T-helper 17 cell (primary cell): ENCODE measurements at places on chromosomes 13 and 19. TPM values are rescaled to one million over a fixed set of nuclear protein-coding genes. Genes with fewer than 3 reads are reported as not detected.

BCL3 gene
- 168 TPM for total RNA-seq

DNA sequence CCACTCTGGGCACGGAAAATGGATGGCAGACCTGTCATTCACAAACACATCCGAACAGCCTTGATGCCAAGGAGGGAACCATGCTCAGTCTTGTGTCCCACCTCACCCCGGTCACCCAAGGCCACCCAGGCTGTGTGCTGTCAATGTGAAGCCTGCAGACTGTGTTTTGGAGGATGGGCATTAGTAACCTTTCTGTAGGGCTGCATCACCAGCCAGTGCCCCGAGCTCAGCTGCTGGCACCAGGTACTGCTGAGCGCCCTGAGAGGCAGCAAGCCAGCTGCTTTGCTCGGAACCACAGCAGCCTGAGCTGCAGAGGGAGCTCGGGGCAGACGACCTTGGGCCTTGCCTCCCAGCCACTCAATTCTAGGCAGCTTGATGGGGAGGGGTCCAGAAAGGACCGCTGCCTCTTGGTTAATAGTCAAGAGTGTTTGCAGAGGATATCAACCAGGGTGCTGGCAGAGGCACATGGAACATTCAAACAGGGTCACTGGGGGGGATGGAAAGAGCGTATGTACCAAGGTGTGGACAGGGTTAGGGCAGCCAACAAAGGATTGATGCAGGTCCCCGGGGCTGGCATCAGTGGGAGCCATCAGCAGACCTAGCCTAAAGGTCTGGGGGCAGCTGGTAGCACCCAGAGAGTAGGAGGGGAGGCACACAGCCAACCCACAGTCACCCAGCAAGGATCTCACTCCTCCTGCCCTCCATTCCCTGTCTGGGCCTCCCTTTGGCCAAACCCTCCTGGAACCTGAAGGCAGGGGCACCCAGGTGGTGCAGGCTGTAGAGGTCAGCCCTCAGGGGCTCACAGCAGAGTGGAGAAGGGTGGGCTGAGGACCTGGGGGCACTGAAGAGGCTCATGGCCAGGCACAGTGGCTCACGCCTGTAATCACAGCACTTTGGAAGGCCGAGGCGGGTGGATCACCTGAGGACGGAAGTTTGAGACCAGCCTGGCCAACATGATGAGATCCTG, 8.1 kb downstream of the VSTM2B start:
- no peak overlapping the region for H3K27ac ChIP-seq
- no peak overlapping the region for H3K4me3 ChIP-seq
- H3K4me1 ChIP-seq: peaks cover 9% of the 10 kb centered on the region

F10 gene
- not detected for total RNA-seq

ZNF440 gene
- total RNA-seq: 7.9 TPM

DNA sequence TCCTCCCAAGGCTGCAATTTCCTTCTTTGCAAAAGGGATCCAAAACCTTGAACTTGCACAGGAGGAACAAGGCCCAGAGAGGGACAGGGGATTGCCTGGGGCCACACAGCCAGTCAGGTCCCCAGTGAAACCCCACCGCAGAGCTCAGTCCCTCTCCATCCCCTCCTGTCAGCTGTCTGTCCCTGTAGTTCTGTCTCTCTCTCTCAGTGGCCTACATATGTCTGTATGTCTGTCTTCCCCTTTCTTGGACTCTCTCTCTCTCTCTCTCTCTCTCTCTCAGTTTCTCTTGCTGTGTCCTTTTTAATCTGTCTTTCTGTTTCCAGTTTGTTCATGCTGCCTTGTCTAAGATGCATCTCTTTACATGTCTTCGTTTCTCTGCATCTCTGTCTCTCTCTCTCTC, 11.5 kb downstream of the CEACAM19 start:
- H3K27me3 ChIP-seq: peaks cover 33% of the 10 kb centered on the region
- DNase-seq: no peak
- H3K4me3 ChIP-seq: peak overlapping the region; percentile 49
- H3K27ac ChIP-seq: no peak overlapping the region

UBE2L5 gene
- total RNA-seq: not detected

TMPRSS9 gene
- not detected for total RNA-seq

DNA sequence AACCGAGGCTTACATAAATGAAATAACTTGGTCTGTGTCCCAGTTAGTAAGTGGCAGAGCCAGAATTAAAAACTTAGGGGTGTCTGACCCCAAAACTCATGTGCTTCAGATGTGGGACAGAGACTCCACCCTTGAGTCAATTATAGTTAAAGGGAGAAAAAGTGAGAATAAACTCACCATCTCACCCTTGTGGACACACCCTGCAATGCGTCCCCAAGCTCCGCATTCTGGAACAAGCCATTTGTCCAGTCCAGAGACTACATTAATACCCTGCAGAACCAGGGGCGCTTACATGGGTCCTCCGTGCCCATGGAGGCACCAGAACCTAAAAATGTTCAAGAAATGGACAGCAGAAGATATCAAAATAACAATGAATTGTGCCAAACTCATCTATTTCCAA, 207.0 kb upstream of the ZNF507 start:
- no peaks in the 10 kb centered on the region for H3K4me1 ChIP-seq
- no peak overlapping the region for H3K4me3 ChIP-seq
- H3K27ac ChIP-seq: no peak overlapping the region
- H3K36me3 ChIP-seq: no peaks in the 10 kb centered on the region
- H3K27me3 ChIP-seq: peaks cover 10% of the 10 kb centered on the region
- DNase-seq: no peak

- DNase-seq: no peak
- peaks cover 9% of the 10 kb centered on the region for H3K4me1 ChIP-seq
- no peak overlapping the region for H3K27ac ChIP-seq
- peaks cover 5% of the 10 kb centered on the region for H3K36me3 ChIP-seq
- no peaks in the 10 kb centered on the region for H3K27me3 ChIP-seq
These were observed 21.4 kb downstream of the MAP4K1 start for GRCh38 chr19:38596057-38596981.

MBD3L3 gene
- total RNA-seq: not detected

IGFL2 gene
- total RNA-seq: 0.72 TPM

GRCh38 chr19:38554676-38555141, 63.0 kb downstream of the MAP4K1 start:
- no peak overlapping the region for H3K27ac ChIP-seq
- H3K4me1 ChIP-seq: peaks cover 24% of the 10 kb centered on the region
- no peaks in the 10 kb centered on the region for H3K27me3 ChIP-seq
- no peaks in the 10 kb centered on the region for H3K36me3 ChIP-seq

GRCh38 chr19:18769989-18770528, 21.0 kb downstream of the COMP start:
- H3K27me3 ChIP-seq: no peaks in the 10 kb centered on the region
- H3K36me3 ChIP-seq: peaks cover 3% of the 10 kb centered on the region
- H3K4me3 ChIP-seq: no peak overlapping the region
- H3K4me1 ChIP-seq: peaks cover 2% of the 10 kb centered on the region

ZNF181 gene
- total RNA-seq: 3.1 TPM

DNA sequence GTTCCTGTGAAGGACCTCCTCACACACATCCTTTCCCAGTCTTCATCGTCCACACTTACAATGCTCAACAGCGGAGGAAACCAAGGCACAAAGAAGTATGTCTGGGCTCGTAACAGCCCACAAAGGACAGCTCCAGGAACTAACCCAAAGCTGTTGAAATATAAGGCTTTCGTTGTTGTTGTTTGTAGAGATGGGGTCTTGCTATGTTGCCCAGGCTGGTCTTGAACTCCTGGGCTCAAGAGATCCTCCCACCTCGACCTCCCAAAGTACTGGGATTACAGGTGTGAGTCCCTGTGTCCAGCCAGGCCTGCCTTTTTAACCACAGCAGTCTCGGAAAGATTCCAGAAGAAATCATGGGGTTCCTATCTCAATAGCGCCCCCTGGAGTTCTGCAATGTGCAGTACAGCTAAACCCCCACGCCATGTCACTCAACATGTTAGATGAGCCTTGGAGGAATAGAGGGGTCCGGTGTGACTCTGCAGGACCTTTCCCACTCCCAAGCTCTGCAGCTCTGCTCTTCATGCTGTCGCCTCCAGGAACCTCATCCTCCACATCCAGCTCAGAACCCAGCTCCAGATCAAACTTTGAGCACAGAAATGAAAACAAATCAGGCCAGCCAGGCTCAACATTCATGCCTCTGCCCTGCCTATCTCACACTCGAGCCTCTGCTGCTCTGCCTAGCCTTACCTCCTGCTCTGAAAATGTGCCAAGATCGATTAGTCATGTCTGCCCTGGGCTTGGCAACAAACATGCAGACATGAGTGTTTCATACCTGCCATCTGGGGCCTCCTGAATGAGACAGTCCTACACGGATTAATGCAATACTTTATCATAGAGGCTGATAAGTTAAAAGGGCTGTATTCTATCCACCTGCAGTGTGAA, 7.5 kb downstream of the PLA2G4C start:
- DNase-seq: no peak
- H3K27ac ChIP-seq: no peak overlapping the region
- peaks cover 4% of the 10 kb centered on the region for H3K4me1 ChIP-seq
- H3K27me3 ChIP-seq: no peaks in the 10 kb centered on the region

DNA sequence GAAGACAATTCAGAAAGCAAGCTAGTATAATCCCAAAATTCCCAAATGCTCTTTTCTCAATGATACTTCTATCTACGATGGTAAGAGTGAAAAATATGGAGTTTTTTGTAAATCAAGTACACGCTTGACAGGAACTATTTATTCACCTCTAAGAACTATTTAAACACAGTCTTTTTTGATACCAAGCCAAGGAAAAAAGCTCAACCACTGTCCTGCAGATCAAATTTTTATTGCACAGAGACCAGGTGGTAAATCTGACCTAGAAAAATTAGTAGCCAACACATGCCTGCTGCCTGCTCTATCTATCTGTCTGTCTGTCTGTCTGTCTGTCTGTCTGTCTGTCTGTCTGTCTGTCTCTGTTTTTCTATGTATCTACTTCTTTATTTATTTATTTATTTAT, 292.2 kb downstream of the MZT1 start:
- no peak overlapping the region for H3K4me3 ChIP-seq
- no peaks in the 10 kb centered on the region for H3K4me1 ChIP-seq
- no peak for DNase-seq
- H3K27ac ChIP-seq: no peak overlapping the region
- H3K27me3 ChIP-seq: no peaks in the 10 kb centered on the region
- H3K36me3 ChIP-seq: no peaks in the 10 kb centered on the region

- DNase-seq: no peak
- H3K27ac ChIP-seq: no peak overlapping the region
- no peak overlapping the region for H3K4me3 ChIP-seq
- H3K4me1 ChIP-seq: no peaks in the 10 kb centered on the region
- no peaks in the 10 kb centered on the region for H3K36me3 ChIP-seq
These were observed 379.1 kb downstream of the SLITRK6 start for GRCh38 chr13:85420136-85420535.

GRCh38 chr13:76654263-76654662, 231.9 kb downstream of the KCTD12 start:
- no peak overlapping the region for H3K4me3 ChIP-seq
- H3K27ac ChIP-seq: no peak overlapping the region
- peaks cover 2% of the 10 kb centered on the region for H3K36me3 ChIP-seq

DNA sequence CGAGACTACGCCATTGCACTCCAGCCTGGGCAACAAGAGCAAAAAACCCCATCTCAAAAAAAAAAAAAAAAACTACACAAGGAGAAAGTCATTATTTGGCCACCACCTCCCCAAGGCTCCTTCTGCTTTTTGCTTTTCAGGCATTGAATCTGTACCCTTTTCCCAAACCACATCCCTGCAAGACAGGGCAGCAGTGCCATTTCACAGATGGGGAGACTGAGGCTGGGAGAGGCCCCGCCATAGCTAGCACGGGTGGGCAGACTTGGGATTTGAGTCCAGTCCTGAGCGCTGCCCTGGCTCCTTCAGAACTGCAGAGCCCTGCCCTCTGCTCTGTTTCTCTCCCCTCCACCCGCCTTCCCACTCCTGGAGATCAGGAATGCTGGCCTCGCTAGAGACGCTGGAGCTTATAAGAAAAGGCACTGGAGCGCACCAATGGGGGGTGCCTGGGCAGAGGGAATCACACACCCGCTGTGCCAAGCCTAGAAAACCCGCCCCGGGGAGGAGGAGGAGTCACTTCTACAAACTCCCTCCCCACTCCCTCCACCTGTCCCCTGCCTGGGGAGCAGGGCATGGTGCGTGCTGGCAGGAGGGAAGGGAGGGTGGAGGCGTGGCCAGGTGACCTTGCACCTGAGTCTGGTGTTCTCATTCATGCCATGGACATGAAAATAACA, 17.6 kb downstream of the TJP3 start:
- peaks cover under 1% of the 10 kb centered on the region for H3K36me3 ChIP-seq
- DNase-seq: no peak
- H3K27me3 ChIP-seq: no peaks in the 10 kb centered on the region
- H3K4me1 ChIP-seq: peaks cover 4% of the 10 kb centered on the region
- H3K4me3 ChIP-seq: no peak overlapping the region

GRCh38 chr19:2474232-2475017, 1.5 kb upstream of the GADD45B start:
- H3K27ac ChIP-seq: peak overlapping the region; percentile 95
- H3K36me3 ChIP-seq: peaks cover 5% of the 10 kb centered on the region
- peak overlapping the region; percentile 96 for H3K4me3 ChIP-seq
- no peaks in the 10 kb centered on the region for H3K27me3 ChIP-seq
- H3K4me1 ChIP-seq: peaks cover 25% of the 10 kb centered on the region

COMP gene
- total RNA-seq: not detected

OR7C1 gene
- total RNA-seq: not detected

DNA sequence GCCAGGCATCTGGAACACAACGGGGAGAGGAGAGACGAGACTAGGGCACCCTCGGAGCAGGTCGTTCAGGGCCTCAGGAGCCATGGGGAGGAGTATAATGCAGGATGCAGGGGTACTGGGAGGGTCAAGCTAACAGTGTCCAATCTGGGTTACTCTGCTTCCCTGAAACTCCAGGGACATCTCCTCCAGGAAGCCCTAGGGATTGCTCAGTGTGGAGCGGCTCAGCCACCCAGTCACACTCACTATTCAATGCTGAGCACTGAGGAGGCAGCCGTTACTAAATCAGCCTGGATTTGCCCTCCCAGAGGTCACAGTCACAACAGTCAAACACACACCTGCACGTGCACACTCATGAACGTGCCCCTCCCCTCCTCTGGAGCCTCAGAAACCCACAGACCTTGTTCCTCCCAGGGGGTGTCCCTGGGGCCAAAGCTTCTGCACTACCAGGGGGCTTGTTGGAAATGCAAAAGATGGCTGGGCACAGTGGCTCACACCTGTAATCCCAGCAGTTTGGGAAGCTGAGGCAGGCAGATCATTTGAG, 6.9 kb upstream of the FOSB start:
- peaks cover 6% of the 10 kb centered on the region for H3K27me3 ChIP-seq
- H3K4me3 ChIP-seq: no peak overlapping the region
- no peak overlapping the region for H3K27ac ChIP-seq

DNA sequence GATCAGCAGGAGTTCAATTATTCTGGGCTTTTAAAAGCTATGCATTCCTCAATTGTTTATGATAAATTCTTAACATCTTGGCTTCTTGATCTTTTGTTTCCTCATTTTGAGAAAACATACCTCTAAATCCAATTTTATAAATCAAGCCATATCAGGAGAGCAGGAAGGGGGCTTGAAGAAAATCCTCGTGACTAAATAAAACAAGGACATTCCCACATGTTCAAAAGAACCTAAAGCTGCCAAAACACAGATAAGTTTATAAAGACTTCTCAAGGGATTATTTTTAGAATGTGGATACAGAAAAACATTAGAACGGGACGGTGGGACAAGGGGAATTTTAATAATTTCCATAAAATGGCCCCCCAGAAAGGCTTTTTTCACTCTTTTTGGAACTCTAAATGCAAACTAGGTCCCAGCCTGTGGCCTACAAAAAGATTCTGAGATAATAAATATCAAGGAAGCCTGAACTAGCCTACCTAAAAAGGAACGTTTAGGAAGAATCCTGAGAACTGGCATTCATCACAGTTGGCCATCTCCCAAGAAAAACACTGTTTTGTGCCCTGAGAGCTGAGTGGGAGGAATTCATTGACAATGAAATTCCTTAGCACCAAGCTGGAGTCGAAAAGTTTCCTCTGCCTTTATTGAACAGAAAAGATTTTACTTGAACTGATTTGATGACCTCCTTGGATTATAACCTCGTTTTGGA, 30.1 kb downstream of the ZAR1L start:
- peaks cover 6% of the 10 kb centered on the region for H3K36me3 ChIP-seq
- no peak overlapping the region for H3K4me3 ChIP-seq
- no peak for DNase-seq

APOE gene
- total RNA-seq: 2.0 TPM
